ENCODE measurements at places on chromosomes 5 and 9. TPM values are rescaled to one million over a fixed set of nuclear protein-coding genes. Genes with fewer than 3 reads are reported as not detected.

GRCh38 chr9:131263701-131264100 lies 12.6 kb downstream of the FAM78A start:
- H3K36me3 ChIP-seq, result peaks cover 53% of the 10 kb centered on the region
- peaks cover 52% of the 10 kb centered on the region for H3K4me1 ChIP-seq
- peak overlapping the region; percentile 94 for H3K27ac ChIP-seq
- DNase-seq, result no peak
- peak overlapping the region; percentile 76 for H3K4me3 ChIP-seq

DNA sequence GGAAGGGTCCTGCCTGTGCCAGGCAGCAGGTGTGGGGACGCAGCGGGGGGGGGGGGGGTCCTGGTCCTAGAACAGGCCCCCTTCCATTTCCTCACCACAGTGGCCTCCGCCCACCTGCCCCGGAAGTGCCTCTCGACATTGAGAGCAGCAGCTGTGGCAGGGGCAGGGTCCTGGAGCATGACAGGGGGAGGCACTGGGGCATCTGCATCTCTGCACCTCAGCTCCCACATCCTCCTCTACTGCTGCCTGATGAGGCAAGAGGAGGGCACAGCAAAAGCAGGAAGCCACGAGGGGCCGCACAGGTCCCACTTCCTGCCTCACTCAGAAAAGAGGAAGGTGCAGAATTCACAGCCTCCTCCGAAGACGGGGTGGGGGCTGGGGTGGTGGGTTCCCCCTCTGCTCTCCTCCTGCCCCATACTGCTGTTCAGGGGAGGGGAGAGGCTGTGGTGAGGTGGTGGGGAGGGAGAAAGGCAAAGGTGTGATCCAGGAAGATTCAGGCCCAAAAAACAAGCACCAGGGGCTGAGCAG lies 14.8 kb downstream of the AKNA start:
- peaks cover 90% of the 10 kb centered on the region for H3K4me1 ChIP-seq
- peak overlapping the region; percentile 89 for H3K27ac ChIP-seq
- peaks cover 89% of the 10 kb centered on the region for H3K36me3 ChIP-seq
- peak; percentile 96 for DNase-seq
- no peaks in the 10 kb centered on the region for H3K27me3 ChIP-seq

- H3K27me3 ChIP-seq, result no peaks in the 10 kb centered on the region
- H3K27ac ChIP-seq, result peak overlapping the region; percentile 79
- H3K4me1 ChIP-seq, result peaks cover 30% of the 10 kb centered on the region
- DNase-seq, result no peak
- no peaks in the 10 kb centered on the region for H3K36me3 ChIP-seq
- peak overlapping the region; percentile 53 for H3K4me3 ChIP-seq
Observed at GRCh38 chr5:126508962-126509279, 85.7 kb downstream of the GRAMD2B start.

GRCh38 chr9:805151-805550 lies 36.3 kb upstream of the DMRT1 start:
- no peak overlapping the region for H3K4me3 ChIP-seq
- H3K27me3 ChIP-seq, result peaks cover 6% of the 10 kb centered on the region
- no peak overlapping the region for H3K27ac ChIP-seq
- no peaks in the 10 kb centered on the region for H3K4me1 ChIP-seq

The PCDHB4 gene
- total RNA-seq, result not detected

The PKN3 gene
- total RNA-seq, result 9.3 TPM

All from activated CD8-positive, alpha-beta T cell treated with anti-CD3 and anti-CD28 coated beads for 36 hours (primary cell).